ENCODE measurements at places on chromosomes 3 and 15.

DNA sequence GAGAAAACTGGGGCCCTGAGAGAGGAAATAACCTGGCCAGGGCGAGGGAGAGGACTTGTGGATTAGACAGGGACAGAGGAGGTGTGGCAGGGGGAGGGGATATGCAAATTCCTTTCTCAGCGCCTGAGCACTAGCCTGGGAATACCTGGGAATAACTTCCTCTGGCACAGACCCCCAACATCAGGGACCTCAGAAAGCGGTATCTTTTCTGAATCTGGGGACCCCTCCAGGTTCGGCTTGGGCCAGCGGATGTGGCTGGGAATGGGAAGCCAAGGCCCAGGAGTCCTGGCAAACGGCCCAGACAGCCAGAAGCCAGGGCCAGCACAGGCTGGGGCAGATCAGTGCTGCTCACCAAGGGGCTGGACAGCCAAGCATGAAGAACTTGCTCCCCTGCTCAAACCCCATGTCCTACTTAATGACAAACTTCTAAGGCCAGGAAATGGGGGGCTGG lies 9.2 kb upstream of the ACSBG1 start:
- DNase-seq: peak; percentile 63

DNA sequence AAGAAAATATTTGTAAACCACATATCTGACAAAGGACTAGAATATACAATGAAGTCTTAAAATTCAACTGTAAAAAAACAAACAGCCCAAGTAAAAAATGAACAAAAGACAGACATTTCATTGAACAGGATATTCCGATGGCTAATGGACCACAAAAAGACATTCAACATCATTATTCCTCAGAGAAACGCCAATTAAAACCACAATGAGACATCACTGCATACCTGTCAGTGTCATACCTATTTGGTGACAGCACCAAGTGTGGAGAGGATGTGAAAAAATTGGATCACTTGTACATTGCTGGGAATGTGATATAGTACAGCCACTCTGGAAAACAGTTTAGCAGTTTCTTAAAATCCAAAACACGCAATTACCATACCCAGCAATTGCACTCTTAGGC lies 29.9 kb upstream of the TJP1 start:
- DNase-seq: no peak

- no peak for DNase-seq
These were observed 12.4 kb upstream of the GREM1 start for GRCh38 chr15:32705446-32705845.

- no peak for DNase-seq
These were observed 14.5 kb upstream of the PLD1 start for GRCh38 chr3:171824824-171825221.

GRCh38 chr15:33902043-33902442 lies 66.3 kb upstream of the CHRM5 start:
- no peak for DNase-seq

DNA sequence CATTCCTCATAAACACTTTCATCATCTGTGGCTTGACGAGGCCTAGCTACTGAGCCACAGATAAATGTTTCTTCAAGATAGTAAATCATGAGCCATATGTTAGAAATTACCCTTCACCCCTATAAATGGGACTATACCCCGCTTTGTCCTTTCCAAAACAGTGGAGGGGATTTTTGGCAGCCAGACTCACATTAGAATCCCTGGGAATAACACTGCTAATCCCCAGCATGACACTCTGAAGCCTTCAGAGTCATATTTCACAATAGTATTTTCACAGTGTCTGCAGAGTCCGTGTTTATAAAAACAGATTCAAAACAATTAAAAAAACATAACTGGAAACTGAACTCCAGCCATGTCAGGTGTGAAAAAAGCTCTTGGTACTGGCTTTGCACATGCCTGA lies 271.6 kb downstream of the ERC2 start:
- DNase-seq: no peak

- no peak for DNase-seq
These were observed 19.9 kb upstream of the FAM174B start for GRCh38 chr15:92675485-92675884.

GRCh38 chr3:42747581-42747980 lies 25.5 kb downstream of the CCDC13 start:
- no peak for DNase-seq

DNA sequence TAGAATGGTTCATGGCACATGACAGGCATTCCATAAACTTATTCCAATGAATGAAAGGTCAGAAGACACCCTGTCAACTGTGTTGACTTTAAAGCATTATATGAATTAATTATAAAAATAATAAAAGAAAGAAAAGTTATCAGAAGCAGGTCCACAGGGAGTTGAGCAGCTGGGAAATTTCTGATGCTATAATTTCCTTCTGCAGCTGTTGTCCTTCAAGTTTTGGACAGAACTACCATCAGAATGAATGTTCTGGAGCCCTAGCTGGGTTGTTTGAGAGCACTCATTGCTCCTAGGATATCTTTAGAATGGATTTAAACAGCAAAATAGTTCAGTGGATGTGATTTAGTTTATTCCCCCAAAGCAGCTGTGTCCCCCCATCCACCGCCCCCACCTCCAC lies 232.4 kb upstream of the PROK2 start:
- no peak for DNase-seq

GRCh38 chr3:97102641-97103040 lies 288.2 kb downstream of the EPHA6 start:
- no peak for DNase-seq

DNA sequence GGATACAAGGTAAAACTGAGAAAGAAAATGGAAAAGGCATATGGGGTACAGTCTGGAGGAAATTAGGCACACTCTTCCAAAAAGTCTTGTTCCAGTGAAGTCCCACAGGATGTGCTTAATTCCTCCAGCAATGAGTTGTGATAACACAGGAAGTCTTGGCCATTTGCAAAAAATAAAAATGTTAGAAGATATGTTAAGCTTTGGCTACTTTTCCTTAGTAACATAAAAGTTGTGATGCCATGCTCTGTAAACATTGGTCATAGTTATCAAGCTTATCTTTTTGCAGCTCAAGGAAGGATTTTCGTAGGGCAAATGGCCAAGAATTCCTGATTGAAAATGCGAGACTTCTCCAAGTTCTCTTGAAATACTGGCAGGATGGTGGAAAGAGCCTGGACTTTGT lies 26.4 kb downstream of the LNP1 start:
- peak; percentile 7 for DNase-seq

GRCh38 chr3:32816439-32817256 lies 1.1 kb upstream of the TRIM71 start:
- no peak for DNase-seq

- DNase-seq: peak; percentile 7
These were observed 181.1 kb downstream of the MYRIP start for GRCh38 chr3:39990532-39990931.

- no peak for DNase-seq
These were observed 73.8 kb downstream of the LEKR1 start for GRCh38 chr3:156899951-156900350.

- no peak for DNase-seq
These were observed 19.1 kb upstream of the SEC61A1 start for GRCh38 chr3:128033102-128033501.

DNA sequence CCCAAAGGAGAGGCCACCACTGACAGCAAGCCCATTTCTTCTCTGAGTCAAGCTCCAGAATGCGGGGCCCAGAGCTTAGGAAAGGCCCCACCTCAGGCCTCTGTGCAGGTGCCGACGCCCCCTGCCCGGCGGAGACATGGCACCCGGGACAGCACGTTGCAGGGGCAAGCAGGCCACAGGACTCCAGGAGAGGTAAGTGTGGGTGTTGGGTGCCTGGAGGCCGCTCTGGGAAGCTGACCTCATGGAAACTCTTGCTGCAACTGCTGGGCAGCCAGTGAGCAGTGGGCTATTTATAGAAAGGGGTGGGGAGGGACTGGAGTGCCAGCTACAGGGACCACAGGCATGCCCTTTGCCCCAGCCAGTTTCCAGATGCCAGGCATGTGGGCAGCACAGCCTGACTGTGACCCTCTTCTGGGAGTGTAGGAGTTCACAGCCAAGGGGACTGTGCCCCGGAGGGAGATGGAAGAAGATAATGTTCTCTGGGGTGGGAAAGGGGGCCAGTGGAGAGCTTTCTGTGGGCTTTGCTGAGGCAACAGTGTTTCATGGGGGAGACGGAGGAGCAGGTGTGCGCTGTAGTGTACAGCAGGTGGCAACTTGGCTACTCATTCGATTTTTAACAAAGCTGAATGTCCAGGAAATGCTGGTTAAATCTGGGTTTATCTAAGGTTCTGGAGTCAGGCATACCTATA lies 23.7 kb downstream of the ALPK3 start:
- DNase-seq: peak; percentile 73

GRCh38 chr3:20256144-20256543 lies 70.1 kb upstream of the SGO1 start:
- DNase-seq: no peak

- DNase-seq: no peak
These were observed 98.2 kb downstream of the FNDC3B start for GRCh38 chr3:172137287-172138192.

- DNase-seq: no peak
These were observed 565.9 kb downstream of the PDCD6IP start for GRCh38 chr3:34364335-34364734.

Measured in hepatic stellate cell (primary cell).